Stimulated activated CD4-positive, alpha-beta T cell treated with anti-CD3 and anti-CD28 coated beads, Interleukin-2, amount 100 ng/mL, for 24 hours (primary cell): ENCODE measurements at places on chromosomes 1 and 21.

GRCh38 chr1:111541721-111542120 lies 38.3 kb upstream of the ADORA3 start:
- DNase-seq: no peak

DNA sequence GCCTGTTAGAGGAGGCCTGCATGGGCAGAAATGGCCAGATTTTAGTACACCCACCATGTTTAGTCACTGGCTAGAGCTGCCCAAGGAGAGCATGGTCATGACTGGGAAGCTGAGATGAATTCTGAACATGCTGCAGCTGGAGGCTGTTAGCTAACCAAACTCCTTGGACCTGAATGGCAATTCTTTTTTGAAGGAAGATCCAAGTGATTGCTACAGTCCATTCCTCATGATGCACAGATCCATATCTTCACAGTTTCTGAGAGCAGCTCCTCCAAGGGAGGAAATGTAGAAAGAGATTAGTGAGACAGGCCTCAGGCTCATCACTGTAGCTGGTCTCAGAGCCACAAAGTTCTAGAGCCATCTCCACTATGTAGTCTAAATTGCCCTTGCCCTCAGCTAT lies 11.1 kb downstream of the ZFYVE9 start:
- DNase-seq: no peak

GRCh38 chr21:46639489-46640386 lies 4.3 kb downstream of the PRMT2 start:
- DNase-seq: no peak

DNA sequence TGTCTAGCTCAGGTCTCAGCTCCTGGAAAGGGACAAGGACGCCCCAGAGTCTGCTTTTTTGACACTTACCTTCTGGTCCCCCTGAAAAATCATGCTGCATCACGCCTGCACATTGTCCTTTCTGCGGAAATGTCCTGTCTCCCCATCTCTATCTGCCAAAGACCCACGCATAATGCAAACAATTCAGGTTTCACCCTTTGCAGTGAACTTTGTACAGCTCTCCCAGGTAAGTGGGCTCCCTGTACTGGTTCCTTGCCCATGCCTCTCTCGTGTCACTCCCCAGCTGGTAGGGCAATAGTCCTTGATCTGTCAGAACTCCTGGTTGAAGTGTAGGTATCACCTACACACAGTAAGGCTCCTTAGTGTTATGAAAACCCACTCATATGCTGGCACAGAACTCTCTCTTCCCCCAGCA lies 102.9 kb upstream of the IRF2BP2 start:
- no peak for DNase-seq

DNA sequence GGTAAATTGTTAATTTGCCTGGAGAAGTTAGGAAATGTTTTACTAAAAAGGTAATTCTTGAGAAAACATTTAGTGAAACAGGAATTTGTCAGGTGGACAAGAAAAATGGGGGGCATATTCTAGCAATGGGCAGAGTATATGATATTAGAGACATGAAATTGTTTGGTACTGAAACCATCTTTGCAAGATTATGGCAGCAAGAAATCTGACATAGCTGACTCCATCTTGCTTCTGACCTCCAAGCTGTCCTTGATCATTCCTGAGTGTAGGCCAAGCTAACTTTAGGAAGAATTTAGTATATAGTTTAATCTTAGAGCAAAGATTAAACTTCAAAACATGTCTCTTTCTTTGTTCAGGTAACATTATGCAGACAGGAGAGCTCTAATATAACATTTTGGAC lies 14.0 kb upstream of the SAMSN1 start:
- no peak for DNase-seq

GRCh38 chr1:167915569-167915968 lies 1.6 kb upstream of the ADCY10 start:
- DNase-seq: no peak

GRCh38 chr1:235583511-235584001 lies 66.0 kb downstream of the GNG4 start:
- no peak for DNase-seq

GRCh38 chr1:12356004-12356890 lies 126.4 kb downstream of the VPS13D start:
- no peak for DNase-seq

GRCh38 chr21:31744182-31744800 lies 12.4 kb upstream of the SCAF4 start:
- DNase-seq: no peak

DNA sequence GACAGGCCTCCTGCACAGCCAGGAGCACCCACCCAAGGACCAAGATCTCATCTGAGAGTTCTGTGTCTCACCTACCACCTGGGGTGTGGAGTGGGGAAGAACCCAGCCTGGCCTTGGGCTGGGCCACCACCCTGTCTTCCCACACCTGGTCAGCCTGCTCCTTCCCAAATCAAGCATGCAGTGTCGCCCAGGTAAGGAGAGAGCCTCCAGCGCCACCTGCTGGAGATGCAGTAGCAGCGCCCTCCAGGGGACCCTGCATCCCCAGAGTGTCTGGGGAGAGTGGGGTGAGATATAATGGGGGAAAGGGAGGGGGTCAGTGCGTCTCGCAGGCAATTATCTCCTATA lies 32.3 kb downstream of the KIAA2013 start:
- peak; percentile 80 for DNase-seq

GRCh38 chr1:44696789-44697345 lies 22.4 kb downstream of the ARMH1 start:
- peak; percentile 31 for DNase-seq

DNA sequence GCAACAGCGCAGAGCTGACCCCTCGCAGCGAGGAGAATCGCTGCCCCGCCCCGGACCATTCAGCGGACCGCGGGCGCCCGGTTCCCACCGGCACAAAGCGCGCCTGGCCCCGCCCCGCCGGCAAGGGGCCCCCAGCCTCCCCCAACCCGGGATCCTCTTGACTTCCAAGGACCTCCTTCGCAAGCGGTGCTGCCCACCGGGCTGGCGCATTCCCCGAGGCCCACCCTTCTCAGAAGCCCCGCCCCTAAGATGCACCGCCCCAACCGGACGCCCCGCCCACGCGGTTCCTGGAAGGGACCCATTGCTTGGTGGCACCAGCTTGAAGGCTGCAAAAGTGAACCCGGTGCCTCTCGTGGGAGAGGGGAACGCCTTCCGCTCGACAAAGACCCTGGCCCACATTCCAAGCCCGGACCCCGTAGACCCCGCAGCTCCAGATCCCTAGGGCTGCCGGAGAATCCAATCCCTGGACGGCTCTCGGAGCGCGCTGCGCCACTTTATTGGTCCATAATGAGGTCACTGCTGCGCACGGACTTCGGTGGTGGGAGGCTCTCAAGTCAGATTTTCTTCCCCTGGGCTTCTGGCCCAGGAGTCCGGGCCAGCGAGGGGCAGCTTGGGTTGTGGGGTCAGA lies 2.0 kb downstream of the HES3 start:
- peak; percentile 71 for DNase-seq

- DNase-seq: no peak
Measured at GRCh38 chr1:155646307-155646706, 36.3 kb downstream of the MSTO1 start.

DNA sequence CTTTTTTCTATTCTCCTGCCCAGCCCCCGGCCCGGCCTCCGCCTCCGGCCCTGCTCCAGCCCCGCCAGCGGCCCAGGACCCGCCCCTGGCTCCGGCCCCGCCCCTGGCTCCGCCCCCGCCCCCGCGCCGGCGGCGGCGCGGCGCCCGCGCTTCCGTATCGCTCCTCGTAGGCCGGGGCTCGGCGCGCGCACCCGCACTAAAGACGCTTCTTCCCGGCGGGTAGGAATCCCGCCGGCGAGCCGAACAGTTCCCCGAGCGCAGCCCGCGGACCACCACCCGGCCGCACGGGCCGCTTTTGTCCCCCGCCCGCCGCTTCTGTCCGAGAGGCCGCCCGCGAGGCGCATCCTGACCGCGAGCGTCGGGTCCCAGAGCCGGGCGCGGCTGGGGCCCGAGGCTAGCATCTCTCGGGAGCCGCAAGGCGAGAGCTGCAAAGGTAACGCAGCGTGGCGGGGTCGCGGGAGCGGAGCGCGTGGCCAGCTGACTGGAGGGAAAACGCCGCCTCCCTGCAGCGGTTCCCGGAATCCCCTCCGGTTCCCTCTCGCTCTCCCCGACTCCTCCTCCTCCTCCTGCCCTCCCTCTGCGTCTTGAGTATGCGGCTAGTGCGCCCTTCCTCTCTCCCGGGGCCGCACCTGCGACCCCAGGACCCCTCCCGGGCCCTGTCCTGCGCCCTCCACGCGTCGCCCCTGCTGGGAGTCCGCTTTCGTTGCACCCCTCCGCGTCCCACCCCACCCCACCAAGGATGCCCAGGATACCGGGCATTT lies at the start of gene IFNAR2:
TSS of gene IFNAR2 (plus strand) at position 155 of the 761 bp plus-strand sequence. CDS start 11,985 bp downstream, outside the sequence.
- DNase-seq: peak; percentile 82

DNA sequence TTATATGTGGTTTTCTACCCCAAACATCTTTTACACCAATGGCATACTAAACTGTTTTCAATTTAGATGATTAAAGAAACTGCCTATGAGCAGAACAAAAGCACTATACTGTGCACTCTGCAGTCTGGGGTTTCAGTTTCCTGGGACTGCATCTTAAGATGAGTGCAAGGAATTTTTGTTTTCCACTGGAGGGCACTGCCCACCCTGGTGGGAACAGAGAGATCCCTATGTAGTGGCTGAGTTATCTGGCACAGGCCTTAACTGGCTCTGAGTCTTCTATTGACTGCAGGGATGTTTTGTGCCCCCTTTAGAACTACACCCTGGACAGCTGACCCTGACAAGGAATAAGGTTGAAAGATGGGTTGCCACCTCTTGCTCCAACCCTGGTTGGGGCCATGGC lies 12.0 kb downstream of the PROK1 start:
- DNase-seq: no peak

- DNase-seq: no peak
Measured at GRCh38 chr1:226429858-226430715, 22.2 kb upstream of the PARP1 start.

DNA sequence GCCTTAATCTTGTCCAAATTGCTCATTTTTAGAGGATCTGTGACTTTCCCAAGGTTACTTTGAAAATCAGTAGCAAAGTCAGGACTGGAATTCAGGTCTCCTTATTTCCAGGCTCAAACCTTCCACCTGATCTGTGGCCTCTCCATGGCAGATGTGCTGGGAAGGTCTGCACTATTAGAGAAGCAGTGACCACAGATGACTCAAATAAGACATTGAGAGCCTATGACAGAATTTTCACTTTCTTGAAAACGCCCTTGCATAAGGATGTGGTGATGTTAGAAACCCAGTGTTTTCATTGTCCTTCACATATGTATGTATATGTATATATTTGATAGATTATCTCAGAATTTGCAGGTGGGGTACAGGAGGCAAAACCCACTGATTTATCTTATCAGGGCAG lies 45.3 kb downstream of the TTC39A start:
- no peak for DNase-seq

GRCh38 chr1:11536573-11537379 lies 57.8 kb downstream of the DISP3 start:
- DNase-seq: no peak

- DNase-seq: no peak
Measured at GRCh38 chr1:41581216-41582003, 96.9 kb upstream of the EDN2 start.

DNA sequence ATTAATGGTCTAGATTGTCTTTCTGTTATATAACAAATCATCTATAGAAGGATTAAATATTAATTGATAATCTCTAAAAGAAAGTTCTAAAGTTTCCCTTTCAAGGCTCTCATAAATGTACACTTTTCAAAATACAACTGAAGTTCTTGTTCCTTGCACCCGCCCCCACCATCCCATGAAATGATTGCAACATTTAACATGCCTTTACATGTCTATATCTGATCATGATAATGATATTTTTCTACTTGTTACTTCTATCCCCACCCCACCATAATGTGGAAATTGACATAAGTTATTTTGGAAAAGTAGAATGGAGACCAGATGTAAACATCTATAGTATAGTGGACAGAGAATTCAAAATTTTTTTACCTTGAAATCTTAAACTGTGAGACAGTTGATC lies 186.6 kb downstream of the NTNG1 start:
- no peak for DNase-seq

- no peak for DNase-seq
Measured at GRCh38 chr21:27825035-27825434, 858.1 kb upstream of the ADAMTS5 start.

- peak; percentile 45 for DNase-seq
Measured at GRCh38 chr1:22710701-22711049, at the start of gene EPHB2. EPHB2 (plus strand) TSS chr1:22710839; CDS start chr1:22710983, 144 bp downstream.

DNA sequence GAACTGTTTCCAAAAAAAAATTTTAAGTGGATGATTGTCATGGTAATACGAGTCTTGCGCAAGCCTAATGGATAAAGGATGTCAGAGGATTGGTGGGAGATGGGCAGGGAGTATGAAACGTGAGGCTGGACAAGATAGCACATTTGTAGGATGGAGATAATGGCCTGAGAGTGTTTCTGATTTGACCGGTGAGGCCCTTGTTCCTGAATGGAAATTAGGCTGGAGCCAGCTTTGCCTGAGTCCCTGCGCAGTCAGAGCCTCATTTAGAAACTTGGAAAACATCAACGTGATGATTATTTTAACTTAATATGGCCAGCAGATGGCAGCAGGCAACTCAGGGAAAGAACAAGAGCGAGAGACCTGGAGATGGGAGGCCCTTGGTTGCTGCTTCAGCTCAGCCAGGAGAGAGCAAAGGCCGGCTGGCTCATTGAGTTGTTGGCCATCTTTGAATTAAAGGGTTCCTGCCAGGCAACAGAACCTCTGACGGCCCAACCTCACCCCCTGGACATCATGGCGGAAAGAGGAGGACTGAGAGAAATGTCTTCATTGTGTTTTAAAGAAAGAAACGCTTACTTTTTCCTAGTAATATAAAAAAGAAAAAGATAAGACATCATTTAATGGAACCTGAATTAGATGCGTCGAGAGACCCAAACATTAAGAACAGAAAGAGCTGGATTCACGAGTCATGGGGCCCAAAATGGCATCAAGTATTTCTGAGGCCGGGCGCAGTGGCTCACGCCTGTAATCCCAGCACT lies 80.3 kb downstream of the SELENOF start:
- peak; percentile 58 for DNase-seq

GRCh38 chr1:156690675-156691036 lies 13.4 kb upstream of the NES start:
- no peak for DNase-seq

GRCh38 chr1:185244015-185244747 lies 72.9 kb downstream of the IVNS1ABP start:
- peak; percentile 54 for DNase-seq

DNA sequence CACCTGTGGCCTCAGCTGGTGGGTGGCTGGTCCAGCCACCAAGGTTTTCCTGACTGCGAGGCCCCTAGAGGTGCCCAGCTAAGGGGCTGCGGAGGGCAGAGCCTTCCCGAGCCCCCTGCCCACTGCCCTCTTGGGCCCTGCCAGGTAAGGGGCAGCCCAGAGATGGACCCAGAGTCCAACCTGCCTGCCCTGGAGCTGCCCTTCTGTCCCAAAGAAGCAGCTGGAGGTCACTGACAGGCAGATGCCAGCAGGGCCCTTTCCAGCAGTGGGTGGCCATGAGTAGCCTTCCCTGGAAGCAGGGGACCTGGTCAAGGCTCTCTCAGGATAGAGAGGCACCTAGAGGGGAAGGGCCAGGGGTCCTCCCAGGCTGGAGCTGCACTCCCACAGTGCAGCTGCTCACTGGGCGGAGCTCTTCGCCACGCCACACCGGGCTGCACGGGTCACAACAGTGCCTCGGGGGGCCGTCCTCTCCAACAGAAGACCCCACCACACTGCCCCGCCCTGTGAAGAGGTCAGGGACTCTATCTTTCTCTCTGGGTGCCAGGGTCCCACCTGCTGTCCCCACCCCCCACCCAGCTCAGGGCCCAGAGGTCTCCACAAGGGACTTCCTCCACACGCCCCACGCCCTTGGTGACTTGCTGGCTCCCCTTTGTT lies 10.9 kb upstream of the GNB1 start:
- no peak for DNase-seq
